ENCODE measurements at places on chromosomes 4 and X. TPM values are rescaled to one million over a fixed set of nuclear protein-coding genes. Genes with fewer than 3 reads are reported as not detected.

Gene SMIM10
- 1.4 TPM for total RNA-seq

Gene DSPP
- total RNA-seq = not detected

Gene LPAR4
- not detected for total RNA-seq

DNA sequence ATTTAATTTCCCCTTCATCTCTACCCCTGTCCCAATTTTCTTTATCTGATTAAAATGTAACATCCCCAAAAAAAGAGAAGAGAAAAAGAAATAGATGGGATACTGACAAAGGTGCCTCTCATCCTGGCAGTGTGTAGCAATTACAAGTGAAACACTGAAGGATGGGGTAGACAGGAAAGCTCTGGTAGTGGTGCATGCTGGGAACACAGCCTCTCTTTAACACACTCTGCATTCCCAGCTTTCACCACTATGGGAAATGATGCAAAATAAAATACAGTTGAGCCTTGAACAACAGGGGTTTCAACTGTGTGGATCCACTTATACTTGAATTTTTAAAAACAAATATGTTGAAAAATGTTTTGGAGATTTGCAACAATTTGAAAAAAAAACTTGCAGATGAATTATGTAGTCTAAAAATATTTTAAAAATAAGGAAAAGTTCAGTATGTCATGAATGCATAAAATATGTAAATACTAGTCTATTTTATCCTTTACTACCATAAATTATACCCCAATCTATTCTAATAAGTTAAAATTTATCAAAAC lies 239.2 kb upstream of the DDX53 start:
- DNase-seq = no peak

Gene PPM1K
- 44.3 TPM for total RNA-seq

Gene BMX
- total RNA-seq = not detected

Gene TCEANC
- 2.7 TPM for total RNA-seq

Gene HAND2
- total RNA-seq = not detected

- DNase-seq = no peak
These were observed 316.8 kb downstream of the HS3ST1 start for GRCh38 chr4:11111876-11112275.

- no peak for DNase-seq
These were observed 416.1 kb downstream of the PCDH18 start for GRCh38 chr4:137116144-137116543.

DNA sequence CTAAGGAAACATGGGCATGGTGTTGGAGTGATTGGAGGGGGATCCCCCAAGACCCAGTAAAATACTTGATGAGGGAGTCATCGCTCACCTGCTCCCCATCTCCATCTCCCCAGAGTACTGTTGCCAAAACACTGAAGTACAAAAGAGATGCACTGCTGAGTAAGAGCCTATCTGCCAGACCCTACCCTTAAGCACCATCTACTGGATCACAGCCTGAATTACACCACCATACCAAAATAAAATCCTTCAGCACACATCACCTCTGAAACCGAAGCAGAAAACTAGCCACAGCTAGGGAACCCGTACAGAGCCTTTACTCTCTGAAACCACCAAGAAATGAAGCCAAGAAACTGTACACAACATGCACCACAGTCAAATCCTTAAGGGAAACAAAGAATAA lies 466.3 kb upstream of the ACTRT1 start:
- no peak for DNase-seq

Gene ETFDH
- 21.9 TPM for total RNA-seq

GRCh38 chr4:6529021-6529420 lies 46.0 kb upstream of the MAN2B2 start:
- no peak for DNase-seq

DNA sequence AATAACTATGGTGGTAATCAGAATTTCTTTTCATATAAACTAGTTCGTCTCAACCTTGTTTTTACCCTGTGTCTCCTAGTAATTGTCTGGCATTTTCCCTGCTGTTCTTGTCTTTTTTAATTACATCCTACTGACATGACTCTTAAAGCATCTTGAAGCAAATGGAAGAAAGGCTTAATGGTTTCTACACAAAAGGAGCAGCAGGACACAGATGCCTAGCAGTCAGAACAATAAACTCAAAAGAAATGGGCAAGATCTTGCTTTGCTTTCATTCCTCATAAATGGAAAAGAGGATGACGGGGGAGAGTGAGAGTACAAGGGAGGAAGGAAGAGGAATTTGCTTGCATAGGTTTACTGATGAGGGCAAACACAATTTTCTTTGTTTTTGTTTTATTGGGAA lies 293.2 kb upstream of the EMCN start:
- no peak for DNase-seq

GRCh38 chr4:101886826-101887225 lies 96.3 kb downstream of the BANK1 start:
- no peak for DNase-seq

- no peak for DNase-seq
These were observed 24.2 kb upstream of the EXOC1L start for GRCh38 chr4:55795341-55795740.

Gene HTRA3
- not detected for total RNA-seq

DNA sequence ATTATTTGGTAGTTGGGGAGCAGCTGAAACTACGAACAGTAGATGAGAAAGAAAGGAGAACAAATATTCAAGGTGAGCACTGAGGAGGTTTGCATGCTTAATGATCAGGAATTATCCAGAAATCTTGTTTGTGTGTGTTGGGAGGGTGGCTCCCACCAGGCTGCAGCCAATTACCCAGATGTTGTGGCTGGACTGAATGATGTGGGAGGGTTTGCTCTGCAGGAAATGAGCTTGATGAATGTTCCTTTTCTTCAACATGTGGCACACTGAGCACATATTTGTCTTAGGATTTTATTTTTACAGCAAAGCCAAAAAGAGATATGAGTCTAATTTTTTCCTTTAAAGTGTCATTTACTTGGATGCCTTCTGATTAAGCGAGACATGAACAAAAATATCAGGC lies 48.3 kb upstream of the AMOT start:
- DNase-seq = no peak

DNA sequence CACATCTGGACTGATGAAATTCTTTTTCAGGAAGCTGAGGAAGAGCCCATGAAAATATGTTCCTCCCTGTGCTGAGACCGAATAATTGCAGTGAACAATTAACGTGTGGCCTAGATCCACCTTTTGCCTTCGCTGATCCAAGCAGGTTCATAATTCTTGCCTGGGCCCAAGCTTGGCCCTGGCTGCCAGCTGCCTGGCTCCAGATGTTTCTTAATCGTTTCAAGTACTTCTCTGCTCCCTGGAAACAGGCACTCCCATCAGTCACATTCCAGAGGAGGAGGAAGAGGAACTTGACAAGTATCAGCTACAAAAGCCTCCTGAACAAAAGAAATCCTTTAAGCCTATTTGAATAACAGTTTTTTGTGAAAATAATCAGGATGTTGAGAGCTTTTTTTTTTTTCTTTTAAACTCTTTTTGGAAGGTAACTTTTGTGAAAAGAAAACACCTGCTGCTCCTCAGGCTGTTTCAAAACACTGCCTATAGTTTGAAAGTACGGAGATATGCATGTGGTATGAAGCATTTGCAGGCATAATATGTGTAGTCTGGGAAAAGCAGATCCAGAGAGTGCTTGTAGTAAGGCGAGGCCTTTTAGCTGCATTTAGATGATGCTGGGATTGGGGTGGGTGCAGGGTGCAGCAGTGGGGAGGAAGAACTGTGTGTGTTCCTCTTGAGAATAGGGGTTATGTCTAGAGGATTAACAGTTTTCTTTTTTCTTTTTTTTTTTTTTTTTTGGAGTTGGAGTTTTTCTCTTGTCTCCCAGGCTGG lies 154.4 kb downstream of the PTTG2 start:
- no peak for DNase-seq

Gene FAT4
- total RNA-seq = 0.02 TPM

Gene RBMXL3
- not detected for total RNA-seq

DNA sequence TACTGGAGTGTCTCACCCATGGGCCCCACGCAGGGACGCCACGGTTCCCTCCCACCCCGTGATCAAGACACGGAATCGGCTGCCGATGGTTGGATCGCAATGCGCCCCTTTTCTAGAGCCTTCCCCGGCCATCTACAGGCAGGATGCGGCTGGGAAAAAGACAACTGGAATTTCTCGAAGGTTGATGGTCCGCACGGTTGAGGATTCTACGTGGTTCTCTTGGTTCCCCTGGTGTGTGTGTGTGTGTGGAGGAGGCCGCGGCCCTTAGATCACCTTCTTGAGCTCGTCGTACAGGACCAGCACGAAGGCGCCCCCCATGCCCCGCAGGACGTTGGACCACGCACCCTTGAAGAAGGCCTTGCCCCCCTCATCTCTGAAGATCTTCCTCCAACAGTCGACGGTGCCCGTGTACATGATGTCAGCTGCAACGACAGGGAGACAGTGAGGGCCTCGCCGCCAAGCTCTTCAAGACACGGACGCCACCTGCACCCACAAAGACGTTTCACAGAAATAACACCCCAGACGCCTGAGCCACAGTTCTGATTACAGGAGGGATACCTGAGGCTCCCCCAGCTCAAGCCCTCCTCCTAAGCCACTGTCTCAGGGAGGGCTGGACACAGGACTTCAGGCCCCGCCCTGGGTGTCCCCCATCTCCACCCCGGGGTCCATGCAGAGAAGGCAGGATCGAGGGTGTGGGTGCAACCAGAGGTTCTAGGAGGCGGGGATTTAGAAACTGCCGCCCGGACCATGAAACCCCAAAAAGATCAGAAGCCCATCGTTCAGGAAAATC lies 5.4 kb downstream of the SLC25A6 start:
- no peak for DNase-seq

Gene ETDB
- not detected for total RNA-seq
